NCI-H1092 treated with DMSO at 0.1 percent for 48 hours (cell line): ENCODE measurements at places on chromosomes 3 and 15.

DNA sequence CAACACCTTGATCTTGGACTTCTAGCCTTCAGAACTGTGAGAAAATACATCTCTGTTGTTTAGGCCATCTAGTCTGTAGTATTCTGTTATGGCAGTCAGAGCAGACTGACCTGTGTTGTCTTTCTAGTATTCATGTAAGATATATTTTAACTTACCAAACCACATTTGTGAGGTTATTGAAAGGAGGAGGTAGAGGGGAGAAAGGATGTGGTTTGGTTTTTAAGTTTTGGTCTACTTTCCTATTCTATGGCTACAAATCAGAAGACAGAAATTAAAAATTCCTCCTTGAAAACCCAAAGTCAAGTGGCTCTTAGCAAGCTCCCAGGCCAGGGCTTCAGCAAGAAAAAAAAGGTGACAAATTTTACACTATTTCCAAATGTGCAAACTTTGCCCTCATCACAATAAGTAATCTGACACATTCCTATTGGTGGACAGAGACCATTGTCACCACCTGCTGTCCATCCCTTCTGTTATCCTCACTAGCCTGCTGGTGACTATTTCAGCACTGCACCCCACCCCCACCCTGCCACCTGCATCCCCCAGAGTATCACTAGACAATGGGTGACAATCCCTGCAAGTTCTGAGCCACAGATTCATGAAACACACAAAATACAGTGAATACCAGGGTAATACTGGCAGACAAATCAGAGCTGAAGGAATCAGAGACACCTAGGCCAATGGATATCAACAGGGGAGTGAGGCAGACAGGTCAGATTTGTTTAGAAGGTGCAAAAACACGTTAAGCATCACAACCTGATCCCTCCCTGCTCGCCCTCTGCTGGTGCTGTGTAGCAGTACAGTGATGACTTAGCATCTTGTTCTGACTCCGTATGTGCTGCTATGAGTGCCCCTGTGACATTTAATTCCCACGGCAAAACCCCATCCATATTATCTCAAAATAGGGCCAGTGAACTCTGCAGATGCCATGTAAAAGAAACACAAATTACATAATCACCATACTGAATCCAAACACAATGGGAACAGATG lies 79.0 kb upstream of the DCLK3 start:
- DNase-seq = peak; percentile 1

- no peak for DNase-seq
Observed at GRCh38 chr3:185057829-185058228, 95.0 kb downstream of the C3orf70 start.

DNA sequence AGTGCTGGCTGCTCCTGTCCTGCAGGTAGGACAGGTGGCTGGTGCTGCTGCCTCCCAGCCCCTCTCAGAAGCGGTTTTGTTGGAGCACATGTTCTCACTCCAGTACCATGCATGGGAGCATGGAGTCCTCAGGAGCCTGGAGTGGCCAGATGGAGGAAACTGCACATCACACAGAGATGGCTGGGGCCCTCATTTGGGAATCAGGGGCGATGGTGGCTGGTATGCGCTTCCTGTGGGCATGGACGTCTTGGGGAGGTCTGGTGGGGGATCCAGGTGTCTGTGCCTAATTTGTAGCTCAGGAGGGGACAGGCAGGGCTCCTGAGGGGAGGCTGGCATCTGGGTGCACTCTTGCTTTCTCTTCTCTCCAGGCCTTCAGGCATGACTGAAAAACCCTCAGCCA lies 168.2 kb downstream of the KLF13 start:
- DNase-seq = no peak

DNA sequence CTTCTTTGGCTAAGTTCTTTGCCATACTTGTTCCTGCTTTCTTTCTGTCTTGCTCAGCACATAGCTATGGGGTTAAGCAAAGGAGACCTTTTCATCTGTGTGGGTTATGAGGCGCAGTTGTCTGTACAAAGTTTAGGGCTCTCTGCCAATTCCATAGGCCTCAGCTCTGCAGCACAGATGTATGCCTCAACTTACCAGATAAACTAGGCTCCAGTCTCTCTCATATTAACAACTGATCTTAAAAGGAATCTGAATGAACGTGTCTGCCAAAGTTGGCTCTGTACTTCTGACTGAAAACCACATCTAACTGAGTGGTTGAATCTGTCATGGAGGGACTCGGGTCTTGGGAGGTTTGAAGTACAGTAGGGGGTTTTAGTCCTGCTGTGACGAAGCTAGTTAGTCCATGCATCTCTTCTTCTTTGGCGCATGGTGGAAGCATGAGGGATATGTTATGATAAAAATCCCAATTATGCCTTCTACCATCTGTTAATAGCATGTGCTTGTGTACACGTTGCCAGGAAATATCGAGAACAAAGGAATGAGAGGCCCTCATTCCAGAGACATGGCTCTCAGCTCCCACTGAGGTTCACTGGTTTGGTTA lies 114.6 kb upstream of the TSC22D2 start:
- DNase-seq = no peak

DNA sequence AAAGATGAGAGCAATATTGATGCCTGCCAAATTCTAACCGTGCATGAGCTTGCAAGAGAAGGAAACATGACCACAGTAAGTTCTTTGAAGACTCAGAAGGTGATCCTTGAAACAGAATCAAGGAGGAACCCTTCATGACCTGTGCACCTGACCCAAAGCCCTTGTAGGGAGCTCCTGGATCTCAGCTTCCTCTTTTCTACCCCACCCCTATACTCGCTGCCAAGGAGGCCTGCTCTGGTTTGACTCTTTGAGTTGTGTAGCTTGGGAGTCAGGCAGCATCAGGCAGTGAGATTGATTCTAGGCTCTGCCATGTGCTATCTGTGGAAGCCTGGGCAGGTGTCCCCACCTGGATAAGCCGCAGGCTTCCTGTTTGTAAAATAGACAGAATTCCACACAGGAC lies 10.6 kb downstream of the TTC21A start:
- no peak for DNase-seq

- no peak for DNase-seq
Observed at GRCh38 chr15:96606617-96607016, 276.1 kb downstream of the NR2F2 start.

DNA sequence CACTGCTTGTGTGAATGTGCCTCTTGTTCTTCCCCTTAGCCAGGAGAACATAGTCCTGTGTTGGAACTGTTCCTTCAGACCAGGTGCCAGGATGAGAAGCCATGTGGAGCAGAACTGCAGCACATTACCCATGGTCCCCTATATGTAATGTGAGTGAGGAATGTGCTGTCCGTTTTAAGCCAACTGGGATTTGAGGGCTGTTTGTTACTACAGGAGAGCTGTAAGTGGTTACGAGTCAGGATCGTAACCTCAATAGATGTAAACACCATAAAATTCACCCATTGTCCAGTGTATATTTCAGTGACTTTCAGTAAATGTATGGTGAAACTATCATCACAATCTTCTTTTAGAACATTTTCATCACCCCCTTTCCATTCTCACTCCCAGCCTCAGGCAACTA lies 10.1 kb upstream of the SCAP start:
- DNase-seq = no peak

DNA sequence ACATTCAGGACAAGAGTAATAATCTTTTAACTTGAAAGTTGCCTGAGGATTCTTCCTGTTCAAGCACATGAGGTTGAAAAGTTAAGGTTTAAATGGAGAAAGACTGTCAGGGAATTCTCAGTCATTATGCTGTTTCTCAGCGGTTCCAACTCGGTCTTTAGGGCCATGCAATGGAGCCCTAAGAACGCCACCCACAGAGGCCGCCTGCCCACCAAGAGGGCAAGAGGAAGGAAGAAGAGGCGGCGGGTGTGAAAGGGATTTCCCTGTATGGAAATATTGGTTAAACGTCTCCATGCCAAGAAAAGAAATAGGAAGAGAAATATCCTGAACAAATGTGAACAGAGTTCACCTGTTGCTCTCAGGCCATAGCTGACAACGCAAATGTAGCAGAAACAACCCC lies 234.4 kb downstream of the OCA2 start:
- DNase-seq = no peak

- no peak for DNase-seq
Observed at GRCh38 chr3:31505371-31506048, 27.2 kb upstream of the STT3B start.

GRCh38 chr3:12458901-12459300 lies 25.4 kb upstream of the TSEN2 start:
- no peak for DNase-seq

DNA sequence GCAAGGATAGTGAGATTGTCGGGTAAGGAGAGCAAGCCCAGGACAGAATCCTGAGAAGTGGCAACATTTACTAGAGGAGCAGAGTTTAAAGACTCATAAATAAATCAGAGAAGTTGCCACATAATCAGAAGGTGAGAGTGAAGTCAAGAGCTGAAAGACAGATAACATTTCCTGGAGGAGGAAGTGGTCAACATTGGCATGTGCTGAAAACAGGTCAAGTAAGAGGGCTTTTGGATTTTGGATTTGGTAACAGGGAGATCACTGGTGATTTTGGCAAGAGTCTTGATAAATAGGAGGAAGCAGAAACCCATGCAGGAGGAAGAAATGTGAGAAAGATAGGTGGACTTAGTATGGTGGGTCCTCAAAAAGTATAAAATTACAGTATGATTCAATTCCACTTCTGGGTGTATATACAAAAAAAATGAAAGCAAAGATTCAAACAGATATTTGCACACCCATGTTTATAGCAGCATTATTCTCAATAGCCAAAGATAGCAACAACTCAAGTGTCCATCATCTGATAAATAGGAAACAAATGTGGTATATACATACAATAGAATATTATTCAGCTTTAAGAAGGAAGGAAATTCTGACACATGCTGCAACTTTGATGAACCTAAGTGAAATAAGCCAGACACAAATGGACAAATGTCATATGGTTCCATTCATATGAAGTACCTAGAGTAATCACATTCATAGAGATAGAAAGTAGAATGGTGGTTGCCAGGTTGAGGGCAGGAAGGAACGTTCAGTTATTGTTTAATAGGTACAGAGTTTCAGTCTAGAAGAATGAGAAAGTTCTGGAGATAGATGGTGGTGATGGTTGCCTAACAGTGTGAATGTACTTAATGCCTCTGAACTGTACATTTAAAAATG lies 27.3 kb upstream of the MBNL1 start:
- no peak for DNase-seq

- no peak for DNase-seq
Observed at GRCh38 chr15:82044373-82045178, 1.2 kb downstream of the MEX3B start.

GRCh38 chr3:186286114-186286513 lies 75.9 kb downstream of the DGKG start:
- no peak for DNase-seq

DNA sequence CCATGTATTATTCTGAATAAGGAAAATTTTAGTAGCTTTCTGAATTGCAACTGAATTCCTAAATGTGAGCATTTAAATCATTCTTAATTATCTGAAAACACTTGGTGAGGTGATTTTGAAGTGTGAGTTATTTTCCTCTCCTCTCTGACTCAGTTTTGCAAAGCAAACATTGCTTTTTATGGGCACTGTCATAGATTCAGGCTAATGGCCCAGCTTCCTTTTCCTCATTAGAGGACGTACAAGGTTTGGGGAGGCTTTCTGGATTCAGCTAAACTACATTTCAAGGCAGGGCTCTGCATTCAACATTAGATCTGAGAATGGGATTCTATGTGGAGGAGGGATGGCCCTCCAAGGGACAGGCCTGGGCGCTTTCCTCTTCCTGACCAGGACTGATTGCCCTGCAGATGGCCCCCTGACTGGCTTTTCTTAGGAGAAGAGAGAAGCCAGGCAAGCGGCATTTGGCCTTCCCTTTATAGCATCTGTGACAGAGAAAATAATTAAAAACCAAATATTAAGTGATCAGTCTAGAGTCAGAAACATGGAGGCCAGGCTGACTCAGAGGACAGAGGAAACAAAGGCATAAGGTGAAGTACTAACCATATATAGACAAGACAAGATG lies 53.0 kb upstream of the STXBP5L start:
- no peak for DNase-seq

DNA sequence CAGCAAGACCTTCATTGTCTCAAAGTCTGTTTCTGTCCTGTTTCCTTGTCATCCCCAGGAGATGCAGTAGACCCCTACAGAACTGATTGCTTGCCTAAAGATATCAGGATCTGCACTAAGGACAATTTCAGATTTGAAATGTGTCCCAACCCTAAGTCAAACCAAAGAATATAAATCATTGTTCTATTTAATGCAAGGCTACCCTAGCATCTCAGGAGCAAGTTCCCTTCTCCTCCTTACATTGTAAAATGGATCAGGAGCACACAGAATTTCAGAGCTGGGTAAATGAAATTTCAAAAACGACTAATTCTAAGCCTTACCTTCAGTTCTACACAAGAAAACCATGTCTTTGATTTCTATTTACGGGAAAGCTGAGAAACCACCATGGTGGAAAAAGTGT lies 360.9 kb upstream of the KCNH8 start:
- no peak for DNase-seq

DNA sequence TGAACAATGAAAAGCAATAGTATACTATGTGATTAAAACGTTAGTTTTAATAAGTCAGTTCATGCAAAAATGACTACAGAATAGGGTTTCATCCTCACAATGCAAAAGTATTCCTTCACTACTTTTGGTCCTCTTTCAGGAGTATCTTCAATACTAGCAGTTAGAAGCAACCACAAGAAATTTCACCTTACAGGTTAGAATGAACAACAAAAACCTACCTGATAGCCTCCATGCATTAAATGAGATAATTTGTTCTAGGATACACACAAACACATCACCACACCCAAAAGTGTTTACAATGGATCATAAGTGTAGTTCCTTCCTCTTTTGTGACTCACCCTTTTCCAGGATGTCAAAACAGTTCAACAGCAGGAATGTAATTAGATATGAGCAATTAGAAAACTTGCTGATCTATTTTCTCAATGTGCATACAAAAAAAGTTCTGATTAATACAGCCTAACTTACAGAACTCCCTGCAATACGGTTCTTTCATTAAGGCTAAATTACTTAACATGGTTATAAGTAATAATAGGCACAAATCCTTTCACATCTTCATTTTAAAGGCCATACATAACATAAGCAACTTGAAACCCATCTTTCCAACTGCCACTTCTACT lies 21.6 kb downstream of the UACA start:
- no peak for DNase-seq

- no peak for DNase-seq
Observed at GRCh38 chr3:9793161-9793781, 389 bp downstream of the ARPC4 start.

DNA sequence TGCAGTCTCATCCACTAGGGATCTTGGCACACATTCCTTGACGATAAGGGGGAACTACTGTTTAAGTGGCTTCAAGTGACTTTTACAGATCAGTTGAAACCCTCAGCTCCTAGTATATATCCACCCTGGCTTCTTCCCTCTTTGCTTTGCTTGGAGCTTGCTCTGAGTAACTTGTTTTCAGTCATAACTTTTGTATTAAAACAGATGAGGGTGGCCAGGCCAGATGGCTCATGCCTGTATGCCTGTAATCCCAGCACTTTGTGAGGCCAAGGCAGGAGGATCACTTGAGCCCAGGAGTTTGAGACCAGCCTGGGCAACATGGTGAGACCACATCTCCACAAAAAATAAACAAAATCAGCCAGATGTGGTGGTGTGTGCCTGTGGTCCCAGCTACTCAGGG lies 42.4 kb downstream of the EOMES start:
- DNase-seq = no peak
